HEK293T (cell line): ENCODE measurements at places on chromosomes 2 and 18.

GRCh38 chr2:9358846-9359245, 64.5 kb downstream of the ITGB1BP1 start:
- no peak for DNase-seq

DNA sequence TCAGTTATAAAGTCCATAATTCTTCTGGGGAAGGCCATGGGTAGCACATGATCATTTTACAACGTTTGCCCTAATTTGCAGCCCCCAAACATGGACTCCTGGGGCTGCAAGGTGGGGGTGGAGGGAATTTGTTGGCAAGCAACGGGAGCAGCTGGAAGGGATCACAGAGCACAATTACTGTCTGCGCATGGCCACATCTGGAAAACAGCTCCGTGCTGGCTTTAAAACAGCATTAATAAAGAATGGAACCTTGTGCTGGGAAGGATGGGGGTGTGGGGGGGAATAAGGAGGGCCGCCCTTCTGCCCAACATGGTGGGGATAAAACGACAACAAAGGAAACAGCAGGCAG, 60.9 kb upstream of the SLC14A2 start:
- no peak for DNase-seq

DNA sequence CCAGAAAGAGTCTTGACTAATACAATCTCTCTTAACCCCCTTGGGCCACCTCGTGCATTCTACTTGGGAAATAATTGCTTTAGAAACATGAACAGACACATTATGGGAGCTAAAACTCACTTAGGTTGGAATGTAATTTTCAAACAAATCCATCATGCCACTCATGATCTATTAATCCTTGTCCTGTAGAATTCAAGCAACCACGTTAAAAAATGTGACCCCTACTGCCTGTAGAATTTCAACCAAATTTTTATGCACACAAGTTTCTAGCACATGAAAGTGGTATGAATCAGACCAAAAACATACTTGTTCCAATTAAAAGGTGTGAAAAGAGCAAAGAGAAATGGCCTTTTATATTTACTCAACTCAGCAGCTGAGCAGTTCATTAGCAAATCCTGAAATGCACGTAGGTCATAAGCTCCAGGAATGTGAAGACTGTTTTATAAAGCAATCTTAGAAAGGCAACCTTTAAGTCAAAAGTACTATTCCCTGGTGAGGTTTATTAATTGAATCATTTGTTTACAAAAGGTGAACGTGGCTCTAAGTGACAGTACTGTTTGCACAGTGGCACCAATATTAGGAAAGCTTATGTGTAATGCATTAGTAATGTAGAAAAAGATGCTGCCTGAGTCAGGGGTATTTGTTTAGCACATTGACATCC, 459.4 kb upstream of the UBE2E3 start:
- DNase-seq = no peak

GRCh38 chr2:238645095-238645494, 202.8 kb upstream of the TWIST2 start:
- no peak for DNase-seq

DNA sequence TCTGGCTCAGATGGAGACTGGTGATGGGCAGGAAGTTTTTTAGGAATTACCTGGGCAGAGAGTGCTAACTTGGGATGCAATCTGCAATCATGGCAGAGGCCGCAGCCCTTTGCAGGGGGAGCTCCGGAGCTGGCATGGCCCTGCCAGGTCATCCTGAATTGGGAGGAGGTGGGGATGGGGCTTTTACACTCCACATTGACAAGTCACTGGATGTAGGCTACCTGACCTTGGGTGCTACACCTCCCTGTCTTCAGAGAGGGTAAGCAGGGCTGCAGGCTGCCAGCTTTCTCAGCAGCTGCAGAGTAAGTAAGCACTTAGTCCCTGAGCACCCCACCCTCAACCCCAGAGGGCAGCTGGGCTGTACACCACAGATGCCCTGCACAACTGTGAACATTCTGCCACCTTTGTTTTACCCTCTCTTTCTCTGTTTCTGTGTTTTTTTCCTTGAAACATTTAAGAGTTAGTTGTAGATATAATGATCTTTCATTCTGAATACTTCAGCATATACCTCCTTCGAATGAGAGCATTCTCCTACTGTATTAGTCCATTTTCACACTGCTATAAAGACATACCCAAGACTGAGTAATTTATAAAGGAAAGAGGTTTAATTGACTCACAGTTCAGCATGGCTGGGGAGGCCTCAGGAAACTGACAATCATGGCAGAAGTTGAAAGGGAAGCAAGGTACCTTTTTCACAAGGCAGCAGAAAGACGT, 6.8 kb upstream of the HS1BP3 start:
- DNase-seq = no peak

- DNase-seq = no peak
These were observed 212.0 kb upstream of the RAB6C start for GRCh38 chr2:129767346-129768035.

GRCh38 chr18:13564579-13564978, 161.8 kb downstream of the FAM210A start:
- no peak for DNase-seq

- DNase-seq = no peak
These were observed 213.9 kb upstream of the CYP26B1 start for GRCh38 chr2:72361521-72361920.

DNA sequence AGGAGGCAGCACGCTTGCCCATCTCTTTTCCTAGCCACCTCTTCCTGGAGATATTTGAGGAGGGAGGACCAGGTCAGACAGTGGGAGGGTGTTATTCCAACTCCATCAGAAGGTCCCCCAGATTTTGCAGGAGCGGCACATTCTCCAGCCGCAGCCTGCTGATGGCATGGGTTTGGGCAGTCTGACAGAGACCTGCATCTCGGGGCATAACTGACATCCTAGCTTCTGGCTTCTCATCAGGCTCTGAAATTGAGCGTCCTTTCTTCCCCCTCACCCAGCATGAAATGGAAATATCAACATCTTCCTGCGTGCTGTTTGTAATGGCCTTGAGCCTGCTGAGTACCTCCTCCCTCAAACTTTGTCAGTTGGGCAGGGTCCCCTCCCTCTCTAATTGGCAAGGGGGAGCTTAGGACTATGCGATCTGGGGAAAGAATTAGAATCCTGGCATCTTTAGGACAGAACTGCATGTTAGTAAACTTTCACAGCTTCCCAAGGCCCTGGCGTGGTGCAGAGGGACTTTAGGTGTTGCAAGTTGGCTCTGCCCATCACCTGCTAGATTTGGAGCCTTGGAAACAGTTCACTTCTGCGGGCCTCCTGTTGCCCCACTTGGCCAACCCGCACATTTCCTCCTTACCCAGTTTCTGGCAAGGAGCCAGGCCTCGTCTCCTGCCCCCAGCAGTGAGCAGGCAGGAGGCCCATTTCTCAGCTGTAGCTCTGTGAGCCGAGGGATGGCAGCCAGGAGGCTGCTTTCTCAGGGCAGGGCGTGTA, 2.2 kb downstream of the ITM2C start:
- DNase-seq = no peak

DNA sequence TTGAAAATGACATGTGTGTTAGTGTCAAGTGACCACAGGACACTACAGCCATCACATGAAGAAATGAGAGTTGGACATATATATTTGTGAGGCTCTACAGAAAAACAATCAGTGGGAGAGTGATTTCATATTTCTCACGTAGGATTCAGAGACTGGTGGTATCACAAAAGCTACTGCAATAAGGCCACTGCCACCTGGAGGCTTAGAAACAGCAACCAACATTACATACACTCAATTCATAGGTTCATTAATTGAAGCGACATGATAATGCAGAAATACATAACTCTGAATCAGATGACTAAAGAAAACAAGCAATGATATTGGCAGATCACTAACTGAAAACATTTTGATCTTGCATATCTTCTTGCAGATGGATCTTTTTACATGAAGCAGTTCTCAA, 248.1 kb upstream of the KLHL14 start:
- no peak for DNase-seq

DNA sequence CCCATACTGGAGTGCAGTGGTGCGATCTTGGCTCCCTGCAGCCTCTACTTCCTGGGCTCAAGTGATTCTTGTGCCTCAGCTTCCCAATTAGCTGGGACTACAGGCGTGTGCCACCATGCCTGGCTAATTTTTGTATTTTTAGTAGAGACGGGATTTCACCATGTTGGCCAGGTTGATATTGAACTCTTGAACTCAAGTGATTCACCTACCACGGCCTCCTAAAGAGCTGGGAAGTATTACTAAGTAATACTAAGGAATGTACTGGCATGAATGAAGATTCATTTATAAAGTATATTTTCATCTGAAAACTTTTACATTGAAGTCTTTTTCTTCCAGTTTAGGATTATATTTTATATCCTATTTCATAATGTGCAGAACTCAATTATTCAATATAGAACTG, 38.1 kb downstream of the NUP35 start:
- DNase-seq = no peak

DNA sequence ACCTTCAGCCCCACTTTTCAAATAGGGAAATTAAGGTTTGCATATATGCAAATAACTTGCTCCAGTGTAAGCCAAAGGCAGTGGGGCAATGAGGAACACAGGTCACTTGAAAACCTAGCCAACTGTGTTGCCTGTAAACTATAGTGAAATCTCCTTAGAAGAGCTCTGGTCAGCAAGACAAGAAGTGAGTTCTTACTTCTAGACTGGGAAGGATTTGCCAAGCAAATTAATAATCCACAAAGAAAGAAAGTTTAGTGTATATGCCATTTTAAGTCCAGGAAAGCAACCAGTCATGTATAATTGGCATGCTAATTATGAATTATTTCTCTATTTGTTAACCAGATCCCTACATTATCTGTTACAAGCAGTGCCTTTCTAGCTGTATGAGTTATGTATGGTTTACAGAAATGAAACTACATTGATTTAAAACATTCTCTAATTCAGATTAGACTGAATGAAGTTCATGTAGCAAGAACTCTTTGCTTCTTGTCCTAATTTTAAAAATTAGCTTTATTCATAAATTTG, 129.9 kb downstream of the MTX2 start:
- DNase-seq = no peak

GRCh38 chr2:27021253-27022049, 11.3 kb upstream of the TMEM214 start:
- DNase-seq = no peak

GRCh38 chr2:40346535-40347354, 105.1 kb downstream of the SLC8A1 start:
- DNase-seq = no peak

DNA sequence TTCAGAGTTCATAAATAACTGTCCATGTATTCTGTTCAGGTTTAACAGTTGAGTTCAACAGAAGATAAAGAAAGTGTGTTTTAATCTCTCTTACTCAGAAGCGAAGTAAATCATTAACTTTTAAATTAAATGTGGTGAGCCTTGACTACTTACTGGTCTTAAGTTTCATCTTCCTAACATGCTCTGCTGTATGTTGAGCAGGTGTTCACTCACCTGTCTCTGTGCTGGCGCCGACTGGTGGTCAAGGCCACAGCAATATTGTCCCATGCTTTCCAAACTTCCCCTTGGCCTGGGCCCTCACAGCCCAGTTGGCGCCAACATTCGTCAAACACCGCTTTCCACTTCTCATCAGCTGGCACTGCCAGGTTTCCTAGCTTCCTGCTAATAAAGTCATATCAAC, 17.0 kb upstream of the MPP4 start:
- no peak for DNase-seq

- no peak for DNase-seq
These were observed 18.1 kb upstream of the MAPRE3 start for GRCh38 chr2:26952374-26952773.

DNA sequence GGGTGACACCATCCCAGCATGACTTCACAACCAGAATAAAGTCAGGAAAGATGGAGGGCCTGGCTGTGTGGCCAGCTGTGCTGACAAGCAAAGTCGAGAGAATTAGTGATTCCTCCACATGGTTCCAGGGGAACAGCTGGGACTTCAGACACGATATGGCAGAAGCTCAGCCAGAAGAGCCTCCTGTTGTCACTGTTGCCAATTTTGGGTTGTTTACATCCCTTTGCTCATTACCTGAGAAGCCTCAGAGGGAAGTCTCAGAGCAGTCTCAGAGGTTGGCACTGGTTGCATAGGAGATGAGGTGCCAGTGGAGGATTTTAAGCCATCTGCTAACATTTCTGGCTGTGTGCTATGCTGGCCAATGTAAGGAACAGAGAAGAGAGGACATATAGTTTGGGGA, 16.0 kb downstream of the LINC00305 start:
- DNase-seq = no peak

DNA sequence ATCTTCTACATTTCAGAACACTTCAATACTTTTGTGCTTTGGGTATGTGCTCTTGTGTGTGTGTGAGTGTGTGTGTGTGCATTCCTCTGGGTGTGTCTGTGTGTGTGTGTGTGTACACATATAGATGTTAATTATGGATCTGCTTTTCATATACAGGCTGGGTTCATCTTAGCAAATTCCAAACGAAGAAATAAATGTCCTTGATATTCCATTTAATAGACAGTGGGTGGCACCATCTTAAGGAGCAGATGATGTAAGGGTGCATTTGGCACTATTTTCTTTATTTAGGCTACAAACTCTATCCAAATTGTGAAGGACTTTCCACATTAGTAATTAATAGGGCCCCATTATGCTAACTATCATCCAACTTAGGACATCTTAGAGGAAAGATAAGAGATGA, 425.8 kb upstream of the POU3F3 start:
- no peak for DNase-seq

DNA sequence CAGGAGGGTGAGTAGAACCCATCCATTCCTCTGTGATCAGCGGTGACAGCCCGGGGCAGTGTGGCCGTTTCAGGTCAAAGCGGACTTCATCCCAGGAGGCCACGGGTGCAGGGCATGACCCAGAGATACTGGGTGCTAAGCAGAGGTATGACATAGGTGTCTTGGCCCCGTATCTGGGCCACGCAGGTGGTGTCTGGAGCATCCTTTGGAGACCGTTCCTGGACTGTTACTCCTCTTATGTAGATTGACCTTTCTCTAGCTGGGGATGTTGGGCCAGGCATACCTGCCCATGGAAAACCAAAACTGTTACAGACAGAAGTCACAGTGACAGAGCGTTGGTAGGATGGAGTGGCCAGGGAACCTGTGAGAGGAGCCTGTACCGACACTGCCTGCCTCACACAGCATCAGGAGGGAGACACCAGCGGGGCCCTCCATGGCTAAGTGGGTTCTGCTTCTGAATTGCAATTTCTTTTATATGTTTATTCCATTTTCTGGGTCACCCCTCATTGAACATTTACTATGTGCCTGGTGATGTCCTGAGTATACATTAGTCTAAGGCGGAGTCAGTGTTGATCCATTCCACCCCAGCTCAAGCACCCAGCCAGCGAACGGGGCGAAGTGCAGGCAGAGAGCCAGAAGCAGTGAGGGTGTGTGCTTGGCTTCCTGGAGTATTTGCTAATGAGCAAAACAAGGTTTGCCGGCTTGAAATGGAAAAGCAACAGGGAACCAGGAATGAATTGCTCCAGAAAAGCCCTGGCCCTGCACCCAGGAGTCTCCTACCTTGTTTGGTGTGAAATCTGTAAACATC, 141.7 kb downstream of the SH3RF3 start:
- no peak for DNase-seq

- DNase-seq = no peak
These were observed 51.0 kb upstream of the PGAP1 start for GRCh38 chr2:196977507-196977906.

GRCh38 chr18:59352250-59352855, 6.7 kb downstream of the LMAN1 start:
- DNase-seq = no peak
